ENCODE measurements at places on chromosomes 1 and 21. TPM values are rescaled to one million over a fixed set of nuclear protein-coding genes. Genes with fewer than 3 reads are reported as not detected.

- H3K4me1 ChIP-seq = peaks cover 6% of the 10 kb centered on the region
- H3K36me3 ChIP-seq = no peaks in the 10 kb centered on the region
- H3K4me3 ChIP-seq = no peak overlapping the region
Observed at GRCh38 chr1:77829851-77830250, 50.4 kb downstream of the MIGA1 start.

Gene GABRD
- 0.25 TPM for total RNA-seq

Gene TRIM17
- not detected for total RNA-seq

Gene RABGGTB
- total RNA-seq = 31.7 TPM

DNA sequence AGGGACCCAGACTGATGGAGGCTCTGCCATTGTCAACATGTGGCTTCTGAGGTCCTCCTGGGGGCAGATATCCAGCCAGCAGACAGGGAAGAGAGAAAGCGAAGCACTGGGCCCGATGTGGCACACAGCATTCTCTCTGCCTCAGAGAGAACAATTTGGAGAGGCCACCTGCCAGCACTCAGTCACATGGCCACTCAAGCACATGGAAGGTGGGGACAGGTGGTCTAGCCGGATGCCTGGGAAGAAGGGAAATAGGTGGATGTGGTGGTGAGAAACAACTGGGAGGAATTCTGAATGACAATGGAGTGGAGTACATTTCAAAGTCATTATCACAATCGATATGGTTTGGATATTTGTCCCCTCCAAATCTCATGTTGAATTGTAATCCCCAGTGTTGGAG, 109.0 kb downstream of the UBE2U start:
- H3K4me3 ChIP-seq = no peak overlapping the region
- H3K4me1 ChIP-seq = no peaks in the 10 kb centered on the region
- no peak overlapping the region for H3K27ac ChIP-seq
- DNase-seq = no peak

Measured in pancreas (tissue), 10 donors.